Globus pallidus (tissue), 1 donor: ENCODE measurements at places on chromosomes 5 and 9.

GRCh38 chr9:114619191-114619761 lies 8.2 kb downstream of the TMEM268 start:
- no peak for DNase-seq

DNA sequence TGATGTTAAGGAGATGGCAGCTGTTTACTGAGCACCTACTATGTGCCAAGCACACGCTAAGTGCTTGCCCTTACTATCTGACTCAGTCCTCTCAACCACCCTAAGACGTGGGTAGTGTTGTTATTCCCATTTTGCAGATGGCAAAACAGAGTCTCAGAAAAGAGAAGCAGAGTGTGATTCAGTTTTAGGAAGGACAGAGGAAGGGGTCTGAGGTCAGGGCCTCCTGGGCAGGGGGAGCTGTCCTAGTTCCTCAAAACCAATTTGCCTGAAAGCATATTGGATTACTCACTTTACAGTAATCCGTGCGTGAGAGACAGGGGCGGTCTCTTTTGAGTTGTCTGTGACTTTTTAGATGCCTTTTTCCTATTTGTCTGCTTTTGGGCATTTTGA lies 23.2 kb downstream of the DNM1 start:
- no peak for DNase-seq

DNA sequence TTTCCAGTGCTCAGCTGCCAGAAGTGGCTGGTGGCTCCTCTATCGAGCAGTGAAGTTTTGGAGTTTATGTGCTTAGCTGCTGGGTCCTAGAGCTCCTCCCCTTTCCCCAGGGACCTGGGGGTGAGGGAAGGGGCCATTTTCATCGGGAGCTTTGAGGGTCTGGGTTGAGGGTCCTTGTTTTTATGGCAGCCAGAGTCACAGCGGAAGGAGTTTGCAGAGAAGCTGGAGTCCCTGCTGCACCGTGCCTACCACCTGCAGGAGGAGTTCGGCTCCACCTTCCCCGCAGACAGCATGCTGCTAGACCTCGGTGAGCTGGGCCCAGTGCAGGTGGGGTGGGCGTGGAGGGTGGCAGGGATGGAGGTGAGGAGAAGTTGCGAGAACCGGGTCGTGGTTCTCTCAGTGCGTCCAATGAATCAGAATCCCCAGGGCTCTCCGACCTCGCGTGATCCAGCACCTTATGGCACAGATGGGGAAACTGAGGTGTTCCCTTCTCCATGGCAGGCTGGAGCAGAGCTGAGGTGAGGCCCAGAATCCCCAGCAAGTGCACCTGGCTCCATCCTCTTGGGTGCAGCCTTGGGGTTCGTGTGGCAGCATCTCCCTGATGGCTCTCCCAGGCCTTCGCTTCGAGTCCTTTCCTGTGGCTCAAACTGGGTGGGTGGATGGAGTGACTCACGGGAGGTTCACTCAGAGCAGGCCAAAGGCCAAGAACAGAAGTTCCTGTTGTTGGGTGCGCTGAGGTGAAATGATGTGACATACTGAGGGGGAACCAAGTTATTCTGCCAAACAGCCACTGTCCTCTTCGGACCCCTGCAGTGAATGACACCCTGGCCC lies 21.7 kb upstream of the DOLPP1 start:
- DNase-seq: no peak

- DNase-seq: no peak
Observed at GRCh38 chr9:94843134-94843533, 116.6 kb downstream of the AOPEP start.

DNA sequence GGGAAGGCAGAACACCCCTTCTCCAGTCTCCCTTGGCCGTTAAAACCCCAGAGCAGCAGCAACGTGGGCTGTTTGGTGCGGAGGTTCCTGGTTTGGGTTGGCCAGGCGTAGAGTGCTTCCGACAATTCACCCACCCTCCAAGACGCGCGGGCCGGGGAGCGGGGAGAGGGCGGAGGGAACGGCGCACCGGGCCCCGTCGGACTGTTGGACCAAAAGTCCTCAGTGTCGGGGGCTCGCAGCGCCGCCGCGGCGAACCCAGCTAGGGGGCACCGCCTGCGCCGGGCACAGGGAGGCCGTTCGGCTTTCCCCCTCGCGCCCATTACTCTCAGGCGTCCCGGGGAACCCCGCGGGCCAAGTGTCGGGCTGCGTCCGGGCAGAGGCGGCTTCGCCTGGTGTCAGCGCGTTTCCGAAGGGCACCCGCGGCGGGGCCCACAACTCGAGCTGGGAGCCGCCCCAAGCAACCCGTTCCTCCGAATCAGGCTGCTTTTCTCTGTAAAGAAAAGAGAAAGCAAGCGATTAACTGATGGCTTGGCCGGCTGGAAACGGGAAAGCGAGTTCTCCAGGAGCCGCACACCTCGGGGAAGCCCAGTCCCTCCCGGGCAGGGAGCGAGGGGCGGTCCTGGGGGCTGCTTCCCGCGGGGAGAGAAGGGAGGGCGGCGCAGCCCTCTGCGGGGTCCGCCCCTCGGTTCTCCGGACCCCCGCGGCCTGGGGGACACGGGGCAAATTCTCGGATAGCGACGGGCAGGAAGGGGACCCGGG lies 145.5 kb downstream of the ERCC6L2 start:
- no peak for DNase-seq

- DNase-seq: no peak
Observed at GRCh38 chr9:92547356-92547755, 11.6 kb upstream of the ECM2 start.
